Lung (tissue), 17 donors: ENCODE measurements at places on chromosomes 13 and 19. TPM values are rescaled to one million over a fixed set of nuclear protein-coding genes. Genes with fewer than 3 reads are reported as not detected.

TTC9B gene
- not detected for total RNA-seq

GRCh38 chr19:19209372-19209771, 2.4 kb upstream of the NCAN start:
- DNase-seq, result no peak

DNA sequence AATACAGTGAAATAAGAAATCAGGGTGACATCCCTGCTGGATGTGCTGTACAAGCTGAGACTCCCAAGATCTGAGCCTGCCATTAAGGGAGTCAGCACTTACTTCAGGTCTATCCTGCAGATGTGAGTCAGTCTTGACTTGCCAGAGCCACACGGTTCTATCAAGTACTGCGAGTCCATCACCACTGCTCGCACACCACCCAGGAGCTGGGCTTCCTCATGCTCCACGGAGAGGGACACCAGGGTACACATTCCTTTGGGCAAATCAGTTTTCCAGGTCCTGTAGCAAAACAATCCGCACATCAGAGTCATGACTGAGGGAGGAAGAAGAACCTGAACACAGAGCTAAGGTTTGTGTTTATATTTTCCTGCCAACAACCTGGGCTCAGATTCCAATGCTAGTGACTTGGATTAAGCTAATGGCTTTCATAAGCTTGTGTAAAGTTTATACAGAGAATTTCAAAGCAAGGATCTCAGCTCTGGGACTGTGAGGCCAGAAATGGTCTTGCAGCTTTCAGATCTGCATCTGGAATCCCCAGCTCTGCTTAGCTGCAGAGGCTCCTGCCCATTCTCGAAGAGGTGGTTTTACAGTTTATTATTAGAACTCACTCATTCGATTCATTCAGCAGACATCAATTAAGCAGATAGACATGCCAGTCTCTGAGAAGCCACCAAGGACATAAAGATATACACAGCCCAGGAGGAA, 90.6 kb downstream of the KL start:
- DNase-seq, result no peak

DNA sequence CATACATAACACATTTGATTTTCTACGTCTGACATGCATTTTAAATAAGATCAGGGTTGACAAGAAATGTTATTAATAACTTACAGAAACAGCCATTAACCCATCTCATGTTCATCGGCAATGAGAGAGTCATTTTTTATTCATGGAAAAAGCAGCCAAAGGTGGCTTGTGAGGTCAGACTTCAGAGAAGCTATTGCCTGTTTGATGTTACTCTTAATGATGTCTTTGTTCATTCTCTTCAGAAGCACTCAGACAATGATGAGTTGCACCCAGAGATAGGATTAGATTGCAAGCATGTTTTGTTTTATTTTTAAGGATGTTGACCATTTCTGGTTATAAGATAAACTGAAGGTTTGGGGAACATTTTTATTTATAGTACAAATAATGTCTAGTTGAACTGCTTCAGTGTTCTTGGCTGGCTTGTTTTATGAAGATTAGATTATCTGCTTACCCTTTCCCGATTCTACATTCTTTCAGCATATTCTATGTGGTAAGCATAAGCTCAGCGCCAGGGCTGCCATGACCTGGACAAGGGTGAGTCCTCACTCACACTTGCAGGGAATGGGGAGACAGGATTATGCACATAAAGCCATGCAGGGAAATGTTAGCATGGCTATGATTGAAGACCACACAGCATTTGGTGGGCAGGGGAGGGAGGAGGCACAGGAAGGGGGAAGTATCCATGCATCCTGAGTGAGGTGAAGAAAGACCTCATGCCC, 288.1 kb downstream of the MTUS2 start:
- DNase-seq, result no peak

DNA sequence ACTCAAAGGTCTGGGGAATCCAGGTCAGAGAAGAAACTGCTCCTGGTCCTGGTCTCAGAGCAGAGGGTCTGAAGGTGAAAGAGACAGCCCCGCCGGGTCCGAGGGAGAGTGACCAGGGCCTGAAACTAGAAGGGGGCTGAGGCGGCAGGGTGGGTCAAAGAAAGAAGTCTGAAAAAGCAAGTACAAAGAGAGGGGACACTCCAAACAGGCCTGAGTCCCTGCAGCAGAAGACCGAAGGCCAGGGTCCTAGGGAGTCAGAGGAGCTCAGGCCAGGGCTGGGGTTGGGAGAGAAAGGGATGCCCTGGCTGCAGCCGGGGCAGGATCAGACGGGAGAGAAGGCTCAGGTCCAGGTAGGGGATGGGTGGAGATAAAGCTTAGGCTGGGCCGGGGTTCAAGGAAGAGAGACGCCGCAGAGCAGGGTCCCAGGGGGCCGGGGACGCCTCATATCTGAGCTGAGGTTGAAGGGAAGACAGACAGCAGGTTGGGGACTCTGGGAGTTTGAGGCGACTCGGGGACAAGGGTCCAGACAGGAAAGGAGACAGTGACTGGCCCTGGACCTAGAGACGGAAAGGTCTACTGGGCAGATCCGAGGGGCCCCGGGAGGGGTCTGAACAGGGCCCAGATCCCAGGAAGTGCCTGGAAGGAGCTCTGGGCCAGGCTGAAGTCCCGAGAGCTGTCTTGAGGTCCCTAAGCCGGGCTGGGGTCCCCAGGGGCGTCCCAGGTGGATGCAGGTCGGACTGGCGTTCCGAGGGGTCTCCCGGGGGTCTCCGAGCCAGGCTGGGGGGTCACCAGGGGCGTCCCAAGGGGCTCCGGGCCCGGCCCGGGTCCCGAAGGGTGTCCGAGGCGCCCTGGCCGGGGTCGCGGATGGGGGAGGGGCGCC, 795 bp downstream of the MLLT1 start:
- DNase-seq, result no peak

DNA sequence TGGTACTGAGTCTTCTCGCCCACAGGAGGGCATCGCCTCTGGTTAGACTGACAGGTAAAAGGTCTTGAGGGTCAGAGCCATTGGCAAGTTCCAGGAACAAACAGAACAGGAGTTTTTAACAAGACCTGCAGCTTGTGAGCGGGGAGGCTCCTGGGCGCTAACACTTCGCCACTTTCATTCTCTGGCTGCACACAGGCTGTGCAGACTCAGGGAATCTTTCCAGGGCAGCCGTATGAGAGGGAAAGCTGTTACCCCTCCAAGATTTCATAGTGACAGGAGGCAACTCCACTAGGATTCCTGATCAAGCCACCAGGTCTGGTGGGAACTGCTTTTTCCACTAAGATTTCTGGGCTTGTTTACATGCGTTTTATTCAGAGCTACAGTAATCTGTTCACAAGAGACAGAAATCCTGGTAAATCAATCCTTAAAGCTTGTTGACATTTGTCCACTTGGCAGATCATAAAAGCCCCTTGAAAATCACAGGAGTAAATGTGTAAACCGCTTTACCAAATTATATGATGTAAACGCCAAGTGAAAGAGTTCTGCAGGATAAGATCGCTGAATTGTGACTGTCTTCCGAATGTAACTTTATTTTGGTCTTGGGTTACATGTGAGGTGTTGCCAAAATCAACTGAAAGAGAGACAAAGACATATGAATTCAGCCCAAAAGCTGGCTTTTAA, 190.6 kb downstream of the MZT1 start:
- DNase-seq, result peak; percentile 85

DNA sequence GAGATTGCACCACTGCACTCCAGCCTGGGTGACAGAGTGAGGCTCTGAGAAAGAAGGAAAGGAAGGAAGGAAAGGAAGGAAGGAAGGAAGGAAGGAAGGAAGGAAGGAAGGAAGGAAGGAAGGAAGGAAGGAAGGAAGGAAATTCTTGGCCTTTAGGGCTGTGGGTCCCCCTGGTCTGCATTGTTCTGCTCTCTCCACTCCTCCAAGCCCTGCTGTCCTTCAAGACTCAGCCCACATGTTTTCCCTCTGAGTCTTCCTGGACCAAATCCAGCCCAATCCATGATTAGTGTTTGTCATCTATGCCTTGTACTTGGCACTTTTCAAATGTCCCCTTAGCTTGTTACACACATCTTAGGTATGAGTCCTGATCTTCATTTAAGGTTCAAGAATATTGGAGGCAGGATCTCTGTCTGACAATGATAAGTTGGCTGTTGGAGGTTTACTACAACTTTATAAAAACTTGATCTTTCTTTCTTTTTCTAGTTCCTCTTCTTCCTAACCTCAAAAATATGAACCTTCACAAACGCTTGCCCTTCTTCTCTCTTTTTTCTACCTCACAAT, 48.8 kb upstream of the INTS6 start:
- DNase-seq, result no peak

GRCh38 chr13:108463340-108463739, 166.1 kb upstream of the MYO16 start:
- no peak for DNase-seq

UBL5 gene
- 102 TPM for total RNA-seq

ODAD3 gene
- 9.8 TPM for total RNA-seq

DNA sequence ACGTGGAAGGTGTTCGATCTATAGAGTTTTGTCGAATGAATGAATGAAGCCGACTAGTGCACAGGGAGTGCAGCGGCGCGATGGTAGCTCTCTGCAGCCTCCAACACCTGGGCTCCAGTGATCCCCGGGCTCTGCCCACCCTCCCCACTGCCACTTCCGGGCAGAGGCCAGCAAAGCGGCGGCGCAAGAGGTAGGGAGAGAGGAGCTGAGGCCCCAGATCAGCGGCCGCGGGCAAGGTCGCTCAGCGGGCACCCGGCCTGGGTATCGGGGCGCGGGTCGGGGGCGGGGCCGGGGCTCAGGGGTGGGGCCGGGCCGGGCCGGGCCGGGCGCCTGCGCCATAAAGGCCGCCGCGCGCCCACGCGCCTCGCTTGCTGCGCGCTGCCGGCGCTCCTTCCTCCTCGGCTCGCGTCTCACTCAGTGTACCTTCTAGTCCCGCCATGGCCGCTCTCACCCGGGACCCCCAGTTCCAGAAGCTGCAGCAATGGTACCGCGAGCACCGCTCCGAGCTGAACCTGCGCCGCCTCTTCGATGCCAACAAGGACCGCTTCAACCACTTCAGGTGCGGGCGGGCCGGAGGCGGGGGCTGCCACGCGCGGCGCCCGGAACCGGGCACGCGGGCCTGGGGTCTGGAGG, at the start of gene GPI:
GPI (plus strand) TSS at position 367 of the 633 bp plus-strand sequence; CDS start at position 438, 71 bp downstream.
- DNase-seq, result peak; percentile 59

DNA sequence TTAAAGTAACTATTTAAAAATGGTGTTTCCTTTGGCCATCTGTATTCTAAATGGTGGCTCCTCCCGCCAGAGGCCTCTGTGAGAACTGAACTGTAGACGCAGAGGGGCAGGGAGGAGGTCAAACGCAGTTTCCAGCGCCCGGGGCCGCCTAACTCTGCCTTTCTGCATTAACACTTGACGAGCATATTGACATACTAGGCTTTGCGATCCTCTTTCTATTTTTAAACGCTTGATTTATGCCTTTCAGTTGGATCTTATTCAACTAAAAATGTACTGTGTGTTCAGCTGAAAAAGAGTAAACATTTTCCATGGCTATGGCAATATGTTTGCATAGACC, 74.7 kb downstream of the SPACA7 start:
- DNase-seq, result peak; percentile 49

- DNase-seq, result no peak
Measured at GRCh38 chr19:9041023-9041422, 30.8 kb upstream of the MUC16 start.

CEACAM20 gene
- not detected for total RNA-seq

DNA sequence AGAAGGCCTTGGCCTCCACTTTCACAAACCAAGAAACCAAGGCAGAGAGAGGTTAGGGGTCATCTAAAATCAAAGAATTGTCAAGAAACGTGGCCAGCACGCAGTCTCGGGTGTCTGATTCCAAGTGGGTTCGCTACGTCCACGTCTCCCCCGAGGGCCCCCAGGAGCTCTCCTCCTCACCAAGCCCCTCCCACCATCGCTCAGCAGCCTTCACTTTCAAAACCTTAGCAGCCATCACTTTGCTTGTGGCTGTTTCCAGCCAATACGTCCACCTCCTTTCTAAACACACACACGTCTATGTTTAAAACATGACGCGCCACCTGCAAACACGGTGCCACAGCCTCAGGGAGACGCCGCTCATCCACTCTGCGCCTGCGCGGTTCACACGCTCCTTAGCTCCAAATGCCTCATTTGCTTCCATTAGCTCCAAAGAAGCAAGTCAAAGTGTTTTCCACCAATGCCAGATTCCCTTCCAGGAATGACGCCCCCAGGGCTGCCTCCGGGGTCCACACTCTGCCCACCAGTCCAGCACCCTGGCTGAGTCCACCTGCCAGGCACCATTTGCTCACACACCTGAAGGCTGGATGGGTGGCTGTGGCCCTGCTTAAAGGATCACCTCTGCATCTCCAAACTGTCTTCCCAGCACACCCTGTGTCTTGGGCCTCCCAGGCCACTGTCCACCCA, 5.5 kb downstream of the RASA3 start:
- no peak for DNase-seq

- peak; percentile 67 for DNase-seq
Measured at GRCh38 chr13:67238277-67238859, 8.2 kb upstream of the PCDH9 start.

GRCh38 chr19:37654629-37655300, 500 bp downstream of the ZFP30 start:
- peak; percentile 65 for DNase-seq

KLK8 gene
- total RNA-seq, result not detected

ZNF626 gene
- total RNA-seq, result 22.0 TPM

KANK3 gene
- total RNA-seq, result 42.3 TPM

ZNF285 gene
- total RNA-seq, result 1.4 TPM

DNA sequence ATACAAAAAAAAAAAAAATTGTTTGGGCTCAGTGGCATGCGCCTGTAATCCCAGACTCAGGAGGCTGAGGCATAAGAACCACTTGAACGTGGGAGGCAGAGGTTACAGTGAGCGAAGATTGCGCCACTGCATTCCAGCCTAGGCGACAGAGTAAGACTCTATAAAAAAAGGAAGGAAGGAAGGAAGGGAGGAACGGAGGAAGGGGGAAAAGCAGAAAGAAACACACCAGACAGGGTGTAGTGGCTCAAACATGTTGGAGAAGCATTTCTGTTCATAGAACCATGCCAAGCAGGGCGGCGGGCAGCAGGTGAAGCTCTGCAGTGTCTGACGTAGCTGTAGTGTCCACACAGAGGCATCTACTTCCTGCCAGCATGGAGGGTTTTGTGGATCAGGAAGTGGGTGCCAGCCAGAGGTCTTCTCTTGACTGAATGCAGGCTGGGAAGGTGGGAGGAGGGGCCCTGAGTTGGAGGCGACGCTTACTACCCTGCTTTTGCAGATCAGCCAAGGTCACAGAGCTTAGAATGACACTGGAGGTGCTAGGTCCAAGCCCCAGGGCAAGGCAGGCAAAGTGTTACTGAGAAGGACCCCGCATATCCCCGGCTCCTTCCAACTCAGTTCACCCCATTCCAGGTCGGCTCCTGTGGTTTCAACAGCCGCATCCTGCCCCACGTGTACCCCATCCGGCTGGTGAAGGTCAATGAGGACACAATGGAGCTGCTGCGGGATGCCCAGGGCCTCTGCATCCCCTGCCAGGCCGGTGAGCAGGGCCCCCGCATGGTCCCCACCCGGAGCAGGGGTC, 11.6 kb upstream of the PGLS start:
- DNase-seq, result peak; percentile 60
